Memory B cell (primary cell): ENCODE measurements at places on chromosomes 5 and 9.

- DNase-seq, result no peak
Observed at GRCh38 chr5:142420561-142421227, 95.9 kb upstream of the SPRY4 start.

DNA sequence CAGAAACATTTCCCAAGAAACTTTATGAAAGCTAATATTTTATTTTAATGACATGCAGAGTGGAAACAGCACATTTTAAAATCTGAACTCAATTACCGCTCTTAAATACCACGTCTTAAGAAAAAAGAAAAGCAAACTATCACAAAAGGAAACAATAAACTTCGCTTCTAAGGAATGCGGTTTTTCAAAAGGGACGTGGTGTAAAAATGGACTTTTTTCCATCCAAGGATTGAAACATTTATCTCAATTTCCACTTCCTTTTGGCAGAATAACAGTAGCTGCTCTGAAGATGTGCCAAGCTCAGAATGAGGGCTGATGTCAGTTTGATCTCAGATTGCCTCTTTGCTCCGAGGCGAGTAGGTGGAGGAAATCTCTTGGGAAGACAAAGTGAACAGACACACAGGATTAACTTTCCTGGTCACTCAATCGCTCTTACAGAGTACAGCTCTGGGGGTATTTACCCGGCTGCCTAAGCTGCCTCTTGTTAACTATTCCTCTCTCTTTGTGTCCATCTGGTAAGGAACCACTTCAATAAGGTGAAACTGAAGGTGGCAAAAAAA is 158.5 kb downstream of the TRPM6 start:
- DNase-seq, result no peak

DNA sequence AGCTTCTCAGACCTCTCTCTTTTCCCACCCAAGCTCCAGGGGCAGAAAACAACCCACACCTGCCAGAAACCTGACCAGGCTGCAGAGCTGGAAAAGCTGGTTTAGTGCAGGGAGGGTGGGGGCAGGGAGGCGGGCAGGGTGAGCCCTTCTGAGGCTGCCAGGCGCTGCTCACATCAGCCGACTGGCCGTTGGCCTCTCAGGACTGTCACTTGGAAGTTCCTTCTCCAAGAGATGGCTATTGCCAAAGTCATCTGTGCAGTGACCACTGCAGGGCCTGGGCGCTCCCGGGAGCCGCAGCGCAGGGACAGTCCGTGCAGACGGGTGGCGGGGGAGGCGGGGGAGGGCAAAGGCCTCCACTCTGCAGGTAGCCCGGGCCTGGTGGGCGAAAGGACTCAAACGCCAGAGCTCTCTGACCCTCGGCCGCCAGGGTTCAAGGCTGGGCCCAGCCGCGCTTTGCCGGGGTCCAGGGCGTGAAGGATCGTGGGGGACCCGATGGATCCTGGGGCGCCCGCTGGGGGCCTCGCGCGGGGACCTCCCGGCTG is 205.0 kb upstream of the IER5L start:
- DNase-seq, result no peak

DNA sequence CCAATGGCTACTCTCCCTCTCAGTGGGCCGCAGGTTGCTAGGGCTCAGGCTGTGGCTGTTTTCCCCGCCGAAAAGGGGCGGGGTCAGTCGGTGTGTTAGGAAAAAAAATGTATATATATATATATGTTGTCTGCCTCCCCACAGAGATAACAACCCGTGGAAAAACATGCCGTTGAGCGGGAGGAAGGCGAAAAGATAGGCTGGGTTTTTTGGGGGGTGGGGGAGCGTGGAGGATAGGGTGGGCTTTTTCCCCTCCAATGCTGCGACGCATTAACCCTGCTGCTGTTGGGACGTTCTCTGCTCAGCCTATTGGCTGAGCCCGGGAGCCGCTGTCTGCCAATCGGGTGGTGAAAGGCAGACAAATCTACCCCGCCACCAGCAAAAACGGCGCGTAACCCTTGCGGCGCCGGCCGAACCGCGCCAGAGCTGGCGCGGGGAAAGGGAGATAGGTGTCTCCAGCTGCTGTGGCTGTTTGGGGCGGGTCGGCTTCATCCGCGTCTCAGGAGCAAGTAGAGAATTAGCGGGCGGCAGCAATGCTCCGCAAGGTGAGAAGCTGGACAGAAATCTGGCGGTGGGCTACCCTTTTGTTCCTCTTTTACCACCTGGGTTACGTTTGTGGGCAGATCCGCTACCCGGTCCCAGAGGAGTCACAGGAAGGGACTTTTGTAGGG is at the start of gene PCDHGC4:
TSS of gene PCDHGC4 (plus strand) at position 390 of the 671 bp plus-strand sequence. CDS start at position 534, 144 bp downstream.
- no peak for DNase-seq

DNA sequence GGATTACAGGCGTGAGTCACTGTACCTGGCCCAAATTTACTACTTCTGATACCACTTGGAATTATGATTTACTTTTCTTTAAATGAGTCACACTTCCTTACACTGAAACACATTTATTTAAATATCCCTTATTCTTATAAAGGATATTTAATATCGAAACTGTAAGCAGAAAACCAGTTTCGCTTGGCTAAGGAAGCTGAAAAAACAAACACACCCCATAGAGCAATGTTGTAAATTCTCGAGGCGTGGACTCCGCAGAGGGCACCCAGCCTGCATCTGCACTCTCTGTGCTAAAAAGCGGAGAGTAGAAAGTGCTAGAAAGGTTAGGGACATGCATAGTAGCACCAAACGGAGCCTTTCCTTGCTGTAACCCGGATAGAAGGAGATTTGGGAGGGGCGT is 86.5 kb downstream of the HMCN2 start:
- no peak for DNase-seq

DNA sequence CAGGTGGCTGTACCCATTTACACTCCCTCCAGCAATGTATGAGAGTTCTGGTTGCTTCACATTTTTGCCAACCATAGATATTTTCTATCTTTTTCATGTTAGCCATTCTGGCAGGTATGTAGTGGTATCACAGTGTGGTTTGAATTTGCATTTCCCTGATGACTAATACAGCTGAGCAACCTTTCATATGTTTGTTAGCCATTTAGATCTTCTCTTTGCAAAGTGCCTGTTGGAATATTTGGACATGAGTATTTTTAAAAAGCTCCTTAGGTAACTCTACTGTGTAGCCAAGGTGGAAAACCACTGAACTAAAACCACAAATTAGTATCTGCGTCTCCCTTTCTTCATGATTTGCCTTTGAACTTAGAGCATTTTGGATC is 31.9 kb downstream of the IRF1 start:
- DNase-seq, result no peak

DNA sequence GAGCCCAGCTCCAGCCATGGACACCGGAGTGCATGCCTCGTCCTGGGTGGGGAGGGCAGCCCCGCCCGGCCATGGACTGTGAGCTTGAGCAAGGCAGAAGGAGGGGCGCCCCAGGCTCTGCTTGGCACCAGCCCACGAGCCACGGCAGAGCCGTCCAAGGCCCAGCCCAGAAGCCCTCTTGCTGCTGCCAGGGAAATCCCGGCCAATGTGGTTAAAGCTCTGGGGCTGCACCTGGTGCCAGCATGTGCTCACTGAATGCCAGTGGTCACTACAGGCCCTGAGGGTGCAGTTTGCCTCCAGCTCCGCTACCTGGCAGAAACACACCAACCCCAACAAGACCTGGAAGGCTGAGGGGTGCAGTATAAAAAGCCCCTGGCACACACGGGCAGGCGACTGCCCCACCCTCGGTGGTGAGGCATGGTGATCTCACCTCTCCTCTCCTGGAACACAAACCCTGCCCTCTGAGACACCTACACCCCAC is 11.8 kb downstream of the BRD3 start:
- no peak for DNase-seq

- DNase-seq, result peak; percentile 96
Observed at GRCh38 chr9:104968025-104968982, 40.3 kb upstream of the ABCA1 start.

DNA sequence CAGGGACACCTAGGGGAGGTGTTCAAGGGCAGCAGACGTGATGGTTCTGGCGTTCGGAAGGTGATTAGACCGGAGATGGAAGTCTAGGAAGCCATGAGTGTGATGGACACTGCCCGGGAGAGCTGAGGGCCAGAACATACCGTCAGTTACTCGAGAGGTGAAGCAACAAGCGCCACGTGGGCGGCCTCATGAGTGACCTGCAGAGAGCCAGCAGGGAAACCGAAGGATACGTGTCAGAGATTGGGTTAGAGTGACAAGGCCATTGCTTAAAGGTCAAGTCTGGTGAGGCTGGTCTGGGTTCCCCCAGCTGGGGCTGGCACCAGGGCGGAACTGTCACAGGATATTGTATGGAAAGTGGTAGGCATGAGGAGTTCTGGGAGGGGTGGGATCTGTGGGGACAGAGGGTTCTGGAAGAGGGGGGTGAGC is 60.0 kb downstream of the C9orf50 start:
- DNase-seq, result no peak

DNA sequence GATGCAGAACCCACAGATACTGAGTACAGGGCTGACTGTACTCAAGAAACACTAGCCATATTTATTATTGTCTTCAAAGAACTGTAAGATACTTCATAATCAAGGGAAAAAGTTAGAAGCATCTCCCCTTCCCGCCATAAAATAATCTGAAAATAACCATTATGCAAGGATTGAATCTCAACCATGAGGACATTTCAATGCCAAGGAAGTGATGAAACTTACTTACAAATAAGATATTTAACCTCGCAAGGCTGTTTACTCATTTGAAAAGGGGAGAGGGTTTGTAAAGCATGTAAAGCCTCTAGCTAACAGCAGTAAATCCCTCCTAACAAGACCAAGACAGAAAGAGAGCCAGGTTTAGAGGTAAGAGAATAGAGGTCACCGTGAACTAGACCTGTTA is 6.3 kb downstream of the MYO10 start:
- no peak for DNase-seq

DNA sequence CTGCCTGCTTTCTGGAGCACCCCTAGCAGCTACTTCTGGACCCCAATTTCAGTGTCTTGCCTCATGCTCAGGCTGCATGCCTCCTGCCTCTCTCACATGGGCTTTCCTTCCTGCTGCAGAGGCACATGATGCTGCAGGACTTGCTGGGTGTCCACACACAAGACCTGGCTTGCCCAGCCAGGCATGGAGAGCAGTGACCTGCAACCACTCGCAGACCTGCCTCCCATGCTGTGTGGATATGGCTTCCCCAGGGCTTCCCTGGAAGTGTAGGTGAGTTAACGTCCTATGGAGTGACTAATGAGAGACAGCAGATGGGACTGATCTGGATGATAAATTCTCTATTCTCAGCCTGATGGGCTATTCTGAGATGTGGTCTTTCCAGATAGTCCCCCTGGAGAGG is 53.2 kb upstream of the SMIM32 start:
- no peak for DNase-seq

DNA sequence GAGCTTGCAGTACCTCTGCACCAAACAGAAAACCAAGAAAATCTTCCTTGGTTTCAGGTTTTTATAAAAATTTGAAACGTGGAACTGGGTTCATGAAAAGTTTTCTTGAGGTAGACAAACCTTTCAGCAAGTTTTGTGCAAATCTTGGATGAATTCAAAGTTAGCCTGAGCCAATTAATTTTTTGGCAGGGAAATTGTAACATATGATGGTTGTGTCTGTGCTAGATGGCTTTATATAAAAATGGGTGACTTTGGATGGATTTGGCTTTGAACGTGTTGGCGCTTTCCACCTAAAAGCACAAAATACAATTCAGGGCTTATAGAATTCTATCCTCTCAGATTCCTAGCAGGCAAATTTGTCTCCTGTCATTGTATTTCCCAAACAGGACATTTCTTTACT is 524.4 kb downstream of the CAAP1 start:
- DNase-seq, result no peak

- DNase-seq, result no peak
Observed at GRCh38 chr5:79694183-79694582, 4.5 kb downstream of the CMYA5 start.
